NCI-H187 (cell line): ENCODE measurements at places on chromosomes 2 and 18.

DNA sequence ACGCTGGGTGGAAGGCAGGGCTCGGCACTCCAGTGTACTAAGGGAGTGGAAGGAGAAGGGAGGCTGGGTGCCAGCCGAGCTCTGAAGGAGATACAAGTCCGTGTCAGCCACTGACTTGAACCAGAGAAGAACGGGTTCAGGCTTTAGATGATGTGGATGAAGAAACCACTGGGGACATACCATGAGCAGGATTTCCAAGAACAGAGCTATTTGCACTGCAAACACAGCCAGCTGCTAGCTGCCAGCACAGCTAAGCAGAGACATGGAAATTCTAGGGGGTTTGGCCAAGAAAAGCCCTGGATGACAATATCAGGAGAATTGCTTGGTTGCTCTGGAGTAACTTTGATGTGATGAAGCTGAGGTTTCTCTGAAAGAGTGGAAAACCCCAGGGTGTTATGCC is 5.2 kb downstream of the CD207 start:
- DNase-seq, result no peak

DNA sequence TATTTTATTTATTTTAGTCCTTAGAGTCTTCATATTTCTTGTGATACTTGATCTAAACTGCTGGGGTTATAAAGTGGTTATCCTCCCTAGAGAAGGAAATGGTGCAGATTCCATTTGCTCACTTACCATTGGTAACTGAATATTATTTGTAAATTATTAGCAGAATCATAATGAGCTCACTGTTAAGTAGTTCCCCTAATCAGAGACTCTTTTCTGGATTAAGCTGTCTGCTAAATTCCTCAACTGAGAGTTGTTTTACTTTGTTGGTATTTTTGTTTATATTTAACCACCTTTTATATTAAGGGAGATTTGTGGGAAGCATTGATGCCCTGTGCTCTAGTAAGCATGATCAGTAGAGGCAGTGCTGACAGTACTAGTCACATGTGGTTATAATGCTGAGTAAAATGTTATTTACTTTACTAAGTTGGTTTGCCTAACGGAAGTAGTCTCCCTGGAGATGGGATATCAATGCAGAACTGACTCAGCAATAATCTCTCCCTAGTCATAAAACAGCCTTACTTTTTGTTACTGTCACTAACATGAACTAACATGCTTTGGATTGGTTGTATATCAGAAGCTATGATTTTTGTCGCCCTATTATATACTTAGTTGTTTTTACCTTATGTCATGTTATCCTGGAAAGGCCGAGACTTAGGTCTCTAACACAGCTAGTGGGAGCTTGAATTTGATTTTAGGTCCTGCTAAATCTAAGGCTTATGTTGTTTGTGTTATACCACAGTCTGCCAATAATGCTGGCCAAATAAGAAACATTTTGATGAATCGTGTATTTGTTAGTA is 166.7 kb downstream of the MCFD2 start:
- no peak for DNase-seq

GRCh38 chr2:150126839-150127238 is 360.6 kb downstream of the RND3 start:
- DNase-seq, result no peak

GRCh38 chr18:55047546-55047945 is 88.3 kb upstream of the CCDC68 start:
- no peak for DNase-seq

- no peak for DNase-seq
Observed at GRCh38 chr2:43846140-43846793, 7.5 kb downstream of the ABCG8 start.

- DNase-seq, result no peak
Observed at GRCh38 chr2:241189856-241190201, 1.4 kb downstream of the ANO7 start.

DNA sequence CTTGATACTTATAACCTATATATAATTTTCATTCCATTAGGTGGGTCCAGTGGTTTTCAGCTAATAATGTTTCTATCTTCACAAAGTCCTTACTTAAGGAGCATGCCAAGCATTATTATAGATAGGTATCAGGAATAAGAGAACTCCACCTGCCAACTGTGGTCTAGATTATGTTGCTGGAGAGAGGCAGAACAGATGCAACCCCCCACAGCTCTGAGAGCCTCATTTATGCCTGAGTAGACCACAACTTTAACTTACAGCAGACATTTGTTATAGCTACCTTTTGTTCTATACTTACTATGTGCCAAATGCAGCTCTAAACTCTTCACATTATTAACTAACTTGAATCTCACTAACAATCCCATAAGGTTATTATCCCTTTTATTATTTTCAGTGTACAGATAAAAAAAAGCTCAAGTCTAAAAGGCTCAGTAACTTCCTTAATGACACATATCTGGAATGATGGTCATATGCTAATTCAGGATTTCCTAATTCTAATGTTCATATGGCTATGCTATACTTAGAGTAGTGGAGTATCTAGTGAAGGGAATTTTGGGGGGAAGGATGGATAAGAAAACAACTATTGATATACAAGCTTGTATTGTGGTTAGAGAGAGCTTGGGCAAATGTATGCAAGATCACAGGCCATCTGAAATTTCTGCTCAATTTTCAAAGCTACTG is 119.1 kb upstream of the RND3 start:
- no peak for DNase-seq

- no peak for DNase-seq
Observed at GRCh38 chr2:152657043-152657442, 60.2 kb downstream of the PRPF40A start.

DNA sequence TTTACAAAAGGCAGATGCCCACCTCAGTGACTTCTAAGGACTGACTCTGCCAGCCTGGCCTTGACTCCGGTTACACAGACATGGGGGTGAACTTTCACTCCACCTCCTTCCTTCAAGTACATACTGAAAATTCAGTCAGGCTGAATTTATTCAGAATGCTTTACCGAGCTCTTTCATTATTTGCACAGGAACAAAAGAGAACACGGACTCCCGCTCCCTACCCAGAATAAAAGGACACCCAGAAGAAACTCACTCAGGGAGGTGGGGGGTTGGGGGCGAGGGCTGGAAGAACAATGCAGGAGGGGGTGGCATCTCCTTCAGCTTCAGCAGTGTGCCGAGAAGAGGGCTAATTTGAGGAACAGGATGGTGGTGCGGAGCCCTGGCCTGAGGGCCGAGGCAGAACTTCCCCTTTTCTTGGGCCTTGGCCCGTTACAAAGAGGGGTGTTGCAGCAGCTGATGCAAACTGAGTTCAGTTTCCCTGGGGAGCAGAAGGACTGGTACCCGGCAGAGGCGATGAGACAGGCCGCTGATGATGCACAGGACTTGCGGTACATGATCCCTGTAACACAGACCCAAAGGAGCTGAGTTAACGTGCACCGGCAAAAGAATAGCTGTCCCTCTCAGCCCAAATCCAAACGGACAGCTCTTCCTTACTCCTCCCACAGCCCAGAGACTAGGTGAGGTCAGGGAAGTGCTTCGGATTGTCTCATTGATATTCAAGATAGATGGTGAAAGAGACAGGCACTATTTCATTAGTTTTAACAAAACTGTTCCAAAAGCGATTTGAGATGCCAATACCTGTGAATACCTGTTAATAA is 24.1 kb downstream of the LYPD1 start:
- no peak for DNase-seq

DNA sequence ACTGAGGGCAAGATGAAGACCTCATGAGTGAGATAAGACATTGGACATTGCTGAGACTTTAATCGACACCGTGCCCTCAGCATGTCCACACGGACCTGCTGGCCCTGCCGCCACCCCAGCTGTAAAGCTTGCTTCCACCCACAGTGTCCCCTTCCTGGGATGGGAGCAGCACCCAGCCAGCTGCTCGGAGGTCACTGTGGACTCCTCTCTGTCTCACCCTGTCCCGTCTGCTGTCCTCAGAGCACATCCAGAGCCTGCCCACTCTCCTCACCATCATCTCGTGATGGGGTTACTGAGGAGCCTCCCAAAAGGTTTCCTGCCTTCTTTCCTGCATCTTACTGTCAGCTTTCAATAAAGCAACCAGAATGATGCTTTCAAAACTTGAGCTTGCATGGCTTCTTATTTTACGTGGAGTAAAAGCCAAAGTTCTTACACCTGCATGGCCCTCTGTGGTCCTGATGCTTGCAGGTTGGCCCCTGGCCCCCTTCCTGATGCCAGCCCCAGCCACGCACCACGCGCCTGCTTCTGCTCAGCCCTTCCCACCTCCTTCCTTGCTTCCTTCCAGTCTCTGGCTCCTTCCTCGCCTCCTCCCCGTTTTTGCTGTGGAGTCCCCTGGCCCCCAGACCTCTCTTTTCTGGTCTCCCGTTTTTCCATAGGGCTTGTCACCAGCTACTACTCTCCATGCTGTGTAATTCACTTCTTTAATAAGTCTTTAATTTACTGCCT is 67.0 kb downstream of the DGKD start:
- no peak for DNase-seq

DNA sequence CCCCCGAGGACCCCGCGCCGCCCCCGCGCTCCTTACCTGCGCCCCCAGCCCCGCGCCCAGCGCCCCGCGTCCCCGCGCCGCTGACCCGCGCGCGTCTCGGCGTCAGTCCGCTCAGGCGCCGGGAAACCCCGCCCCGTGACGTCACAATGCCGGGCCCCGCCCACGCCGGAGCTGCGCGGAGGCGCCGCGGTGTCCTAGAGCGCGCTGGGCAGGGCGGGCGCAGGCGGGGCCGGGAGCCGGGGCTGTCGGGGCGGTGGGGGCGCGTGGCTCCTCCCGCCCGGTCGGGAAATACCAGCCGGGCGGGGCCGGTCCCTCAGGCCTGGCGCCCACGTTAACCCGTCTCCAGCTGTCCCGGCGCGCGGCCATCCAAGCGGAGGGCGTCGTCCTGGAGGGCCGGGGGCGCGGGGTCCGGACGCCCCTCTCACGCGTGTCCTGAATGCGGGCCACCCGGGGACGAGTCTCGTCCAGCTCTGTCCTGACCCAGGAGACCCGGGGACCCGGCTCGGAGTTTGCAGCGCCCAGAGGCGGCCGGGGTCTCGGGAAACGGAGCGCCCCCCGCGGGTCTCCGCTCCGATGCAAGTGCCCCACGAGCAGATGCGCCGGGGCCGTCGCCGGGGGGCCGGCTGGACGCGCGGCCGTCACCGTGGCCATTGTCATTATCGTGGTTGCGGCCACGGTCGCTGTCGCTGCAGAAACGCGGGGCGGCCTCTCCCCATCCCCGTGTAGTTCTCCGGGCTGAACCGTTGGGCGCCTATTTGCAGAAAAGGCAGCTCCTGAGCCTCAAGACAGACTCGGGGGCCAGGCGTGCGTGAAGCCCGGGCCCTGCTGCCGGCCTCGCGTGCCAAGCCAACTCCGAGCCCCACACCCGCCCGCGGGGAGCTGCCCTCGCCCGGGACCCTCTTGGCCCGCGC is at the start of gene SLC66A2:
Gene SLC66A2 (minus strand): TSS at position 109 of the 911 bp plus-strand sequence. CDS start 727 bp downstream, outside the sequence.
- DNase-seq, result peak; percentile 18

GRCh38 chr2:23564615-23564960 is 179.6 kb downstream of the KLHL29 start:
- no peak for DNase-seq

DNA sequence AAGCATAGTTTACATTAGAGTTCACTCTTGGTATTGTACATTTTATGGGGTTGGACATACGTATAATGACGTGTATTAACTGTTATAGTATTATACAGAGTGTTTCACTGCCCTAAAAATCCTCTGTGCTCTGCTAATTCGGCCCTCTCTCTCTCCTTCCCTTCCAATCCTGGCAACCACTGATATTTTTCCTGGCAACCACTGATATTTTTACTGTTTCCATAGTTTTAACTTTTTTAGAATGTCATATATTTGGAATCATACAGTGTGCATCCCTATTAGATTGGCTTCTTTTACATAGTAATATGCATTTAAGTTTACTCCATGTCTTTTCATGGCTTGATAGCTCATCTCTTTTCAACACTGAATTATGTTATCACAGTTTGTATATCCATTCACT is 526.7 kb downstream of the RIT2 start:
- DNase-seq, result no peak

DNA sequence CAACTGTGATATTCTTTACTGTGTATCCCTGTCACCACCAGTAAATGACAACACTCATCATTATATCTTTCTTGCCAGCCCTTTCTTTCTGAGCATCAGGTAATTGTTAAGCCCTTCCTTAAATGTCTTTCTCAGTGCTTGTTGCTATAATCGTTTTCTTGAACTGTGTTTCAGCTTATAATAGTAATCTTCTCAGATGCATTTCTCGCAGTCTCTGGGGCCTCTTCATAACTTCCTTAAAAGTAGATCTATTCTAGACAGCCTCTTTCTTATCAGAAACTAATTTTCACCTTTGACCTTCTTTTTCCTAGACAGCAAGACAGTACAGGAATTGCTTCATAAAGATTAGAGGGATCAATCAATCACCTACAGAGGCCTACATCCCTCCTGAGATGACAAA is 648.1 kb downstream of the CPS1 start:
- no peak for DNase-seq

GRCh38 chr2:43034242-43034619 is 192.2 kb downstream of the ZFP36L2 start:
- no peak for DNase-seq

DNA sequence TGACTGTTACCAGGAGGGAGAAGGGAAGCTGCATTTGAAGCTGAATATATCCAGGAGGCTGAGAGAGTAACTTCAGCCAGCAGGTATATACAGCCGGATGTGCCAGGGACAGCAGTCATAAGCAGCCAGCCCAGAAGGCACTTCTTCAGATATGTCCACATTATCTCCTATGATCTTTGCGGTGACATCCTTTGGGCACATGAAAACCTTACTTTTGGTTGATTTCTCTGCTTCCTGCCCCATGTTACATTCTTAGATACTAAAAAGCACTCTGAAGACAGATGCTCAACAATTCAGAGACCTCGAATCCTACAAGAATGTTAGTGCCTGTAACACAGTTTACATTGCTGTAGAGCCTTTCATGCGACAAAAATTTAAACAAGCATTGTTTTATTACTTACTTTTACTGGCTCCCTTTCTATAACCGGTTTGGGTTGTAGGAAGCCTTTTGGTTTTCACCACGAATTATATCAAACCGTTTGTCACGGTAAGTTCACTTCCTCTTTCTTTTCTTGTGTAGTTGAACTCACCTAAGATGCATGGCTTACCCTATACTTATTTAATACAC is 50.3 kb upstream of the TLK1 start:
- DNase-seq, result no peak

- DNase-seq, result no peak
Observed at GRCh38 chr2:37543999-37544557, 127.4 kb downstream of the CDC42EP3 start.

GRCh38 chr18:60910534-60910933 is 422.7 kb upstream of the CDH20 start:
- DNase-seq, result no peak

- DNase-seq, result no peak
Observed at GRCh38 chr2:22281033-22281432, 1103.9 kb upstream of the KLHL29 start.

DNA sequence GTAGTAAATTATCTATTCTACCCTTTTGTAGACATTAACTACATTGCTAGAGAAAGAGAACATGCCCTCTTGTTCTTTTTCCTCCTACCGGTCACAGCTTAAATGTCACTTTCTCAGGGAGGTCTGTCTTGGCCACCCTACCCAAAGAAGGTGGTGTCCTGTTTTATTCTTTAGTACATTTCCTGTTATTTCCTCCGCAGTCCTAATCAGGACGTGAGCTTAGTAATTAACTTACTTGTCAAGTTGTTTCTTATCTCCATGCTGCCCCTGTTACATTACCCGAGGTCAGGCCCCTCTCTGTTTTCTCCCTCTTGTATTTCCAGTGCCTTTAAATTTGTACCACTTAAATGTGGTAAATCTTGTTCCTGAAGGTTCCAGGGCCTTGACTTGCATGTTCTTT is 73.7 kb upstream of the RMDN2 start:
- DNase-seq, result no peak

GRCh38 chr2:240873805-240874714 is 5.4 kb downstream of the AGXT start:
- DNase-seq, result no peak

- no peak for DNase-seq
Observed at GRCh38 chr2:212141499-212141898, 397.1 kb downstream of the ERBB4 start.
